ENCODE measurements at places on chromosomes 16 and 17.

DNA sequence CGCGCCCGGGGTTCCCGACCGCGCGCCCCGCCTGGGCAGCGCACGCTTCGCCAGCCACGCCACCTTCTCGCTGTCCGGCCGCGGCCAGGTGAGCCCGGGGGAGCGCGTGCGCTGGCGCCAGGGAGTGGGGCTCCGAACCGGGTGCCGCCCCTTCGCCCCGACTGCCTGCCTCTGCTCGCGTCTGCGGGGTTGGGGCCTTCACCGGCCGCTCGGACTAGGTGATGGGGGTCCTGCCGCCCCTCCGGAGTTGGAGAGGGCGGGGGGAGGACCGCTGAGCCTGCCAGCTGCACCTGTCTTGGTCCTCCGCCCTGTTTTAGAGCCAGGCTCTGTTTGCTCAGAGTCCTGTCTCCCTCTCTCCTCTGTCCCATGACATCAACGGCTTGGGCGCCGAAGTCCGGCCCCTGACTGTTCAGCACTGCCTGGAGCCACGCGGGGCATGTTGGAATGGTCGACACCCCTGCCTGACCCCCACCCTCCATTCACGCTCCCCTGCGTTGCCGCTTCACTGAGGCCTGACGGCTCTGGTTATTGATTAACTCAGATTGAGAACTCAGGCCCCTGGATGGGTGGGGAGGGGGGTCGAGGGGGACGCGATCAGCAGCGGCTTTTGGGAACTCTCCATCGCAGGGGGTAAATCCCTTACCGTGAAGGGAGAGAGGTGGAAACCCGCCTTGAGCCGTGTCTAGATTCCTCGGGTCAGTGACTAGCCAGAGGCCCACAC, 748 bp downstream of the SMTNL2 start:
- no peak for DNase-seq

GRCh38 chr17:61048376-61049106, 351.1 kb upstream of the TBX2 start:
- no peak for DNase-seq

GRCh38 chr16:54506741-54507500, 220.3 kb upstream of the IRX3 start:
- no peak for DNase-seq

GRCh38 chr17:33854596-33854995, 400.5 kb upstream of the CCL2 start:
- no peak for DNase-seq

DNA sequence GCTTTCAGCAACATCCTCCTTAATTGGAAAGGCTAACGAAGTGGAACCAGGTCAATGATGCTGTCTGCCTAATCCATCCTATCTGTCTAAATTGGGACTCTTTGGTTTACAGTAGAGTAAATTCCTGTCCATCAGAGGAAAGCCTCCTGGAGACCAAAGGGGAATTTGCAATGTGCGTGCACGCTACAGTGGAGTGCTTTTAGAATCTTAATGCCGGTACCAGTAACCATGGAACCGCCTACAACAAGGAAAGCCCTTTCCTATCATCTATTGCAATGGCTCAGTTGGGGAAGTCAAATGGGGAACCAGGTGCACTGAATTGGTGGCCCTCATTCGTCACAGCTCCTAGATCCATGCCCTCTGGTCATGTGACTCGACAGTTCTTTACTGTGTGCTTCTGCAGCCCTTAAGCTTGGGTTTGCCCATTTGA, 110.1 kb downstream of the XYLT1 start:
- no peak for DNase-seq

DNA sequence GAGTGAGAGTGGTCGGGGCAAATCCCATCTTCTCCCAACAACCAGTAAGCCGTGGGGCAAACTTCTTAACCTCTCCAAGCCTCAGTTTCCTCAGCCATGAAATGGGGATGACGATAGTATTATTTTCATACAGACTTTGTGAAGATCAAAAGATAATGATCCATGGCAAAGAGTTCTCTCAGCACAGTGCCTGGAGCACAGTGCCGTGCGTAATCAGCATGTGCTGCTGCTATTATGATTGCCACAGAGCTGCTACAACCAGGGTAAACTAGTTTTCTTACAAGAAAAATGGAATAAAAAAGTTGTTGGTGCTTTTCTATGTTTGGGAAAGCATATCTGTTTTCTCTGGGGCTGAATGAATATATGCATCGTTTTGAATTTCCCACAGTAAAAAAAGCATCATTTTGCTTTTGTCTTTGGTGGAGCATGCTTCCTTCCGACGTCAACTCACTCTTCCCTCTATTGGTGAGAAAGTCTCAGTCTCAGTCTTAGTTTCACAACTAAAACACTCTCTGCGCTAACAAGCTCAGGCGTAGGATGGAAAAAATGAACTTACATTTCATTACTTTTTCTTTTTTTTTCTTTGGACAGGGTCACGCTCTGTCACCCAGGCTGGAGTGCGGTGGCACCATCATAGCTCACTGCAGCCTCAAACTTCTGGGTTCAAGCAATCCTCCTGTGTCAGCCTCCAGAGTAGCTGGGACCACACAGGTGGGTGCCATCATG, 37.2 kb downstream of the CDK5R1 start:
- DNase-seq: no peak

Data from stimulated activated CD8-positive, alpha-beta memory T cell treated with anti-CD3 and anti-CD28 coated beads, Interleukin-2, amount 100 ng/mL, for 1 hour (primary cell).